ENCODE measurements at places on chromosomes 1 and 21. TPM values are rescaled to one million over a fixed set of nuclear protein-coding genes. Genes with fewer than 3 reads are reported as not detected.

RSPH1 gene
- 0.29 TPM for total RNA-seq

TMEM125 gene
- total RNA-seq: not detected

SPRR3 gene
- total RNA-seq: not detected

NLRP3 gene
- 0.36 TPM for total RNA-seq

FLG2 gene
- not detected for total RNA-seq

COL16A1 gene
- 158 TPM for total RNA-seq

MX2 gene
- 12.4 TPM for total RNA-seq

RGS16 gene
- total RNA-seq: 0.29 TPM

DNA sequence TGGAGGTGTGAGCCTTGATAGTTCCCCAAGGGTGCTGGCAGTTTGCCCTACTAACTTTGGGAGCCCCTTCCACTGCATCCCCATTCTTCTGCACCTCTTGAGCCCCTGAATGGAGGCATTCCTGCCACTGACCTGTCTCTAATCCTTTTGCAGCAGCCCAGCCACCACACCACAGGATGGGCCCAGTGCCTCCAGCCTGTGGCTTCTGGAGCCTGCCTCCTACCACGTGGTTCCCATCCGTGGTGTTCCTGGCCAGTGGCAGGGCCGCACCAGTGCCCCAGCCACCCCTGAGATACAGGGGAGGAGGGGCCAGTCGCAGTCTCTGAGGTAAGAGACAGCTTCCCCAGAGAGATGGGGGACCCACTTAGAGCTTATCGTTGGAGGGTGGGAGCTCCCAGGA, 14.4 kb downstream of the INAVA start:
- H3K27me3 ChIP-seq: peaks cover 3% of the 10 kb centered on the region
- H3K36me3 ChIP-seq: no peaks in the 10 kb centered on the region
- DNase-seq: no peak
- no peak overlapping the region for H3K4me3 ChIP-seq
- no peak overlapping the region for H3K27ac ChIP-seq

GRCh38 chr21:45551316-45551715, 9.1 kb upstream of the SLC19A1 start:
- no peak overlapping the region for H3K4me3 ChIP-seq
- peaks cover 3% of the 10 kb centered on the region for H3K4me1 ChIP-seq
- no peak overlapping the region for H3K27ac ChIP-seq

DNA sequence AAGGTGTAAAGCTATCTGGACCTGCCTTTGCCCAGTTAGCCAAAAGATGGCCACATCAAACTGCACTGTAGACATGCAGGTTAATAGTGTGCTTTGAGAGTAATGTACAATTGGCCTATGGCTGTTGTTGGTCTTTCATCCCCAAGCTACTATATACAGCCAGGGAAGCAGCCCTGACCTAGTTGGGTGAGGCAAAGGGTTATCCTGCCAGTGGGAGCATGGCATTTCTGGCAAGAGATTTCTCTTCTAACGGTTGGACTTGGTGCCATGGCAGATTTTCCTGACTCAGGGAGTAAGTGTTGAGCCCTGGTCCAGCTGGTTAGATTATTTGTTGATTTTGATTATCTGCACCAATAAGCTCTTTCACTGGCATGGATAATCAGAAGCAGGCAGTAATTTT, 119.8 kb downstream of the SDCCAG8 start:
- no peaks in the 10 kb centered on the region for H3K27me3 ChIP-seq
- no peaks in the 10 kb centered on the region for H3K4me1 ChIP-seq
- H3K4me3 ChIP-seq: no peak overlapping the region
- no peak overlapping the region for H3K27ac ChIP-seq
- no peak for DNase-seq
- peaks cover 13% of the 10 kb centered on the region for H3K36me3 ChIP-seq

- no peaks in the 10 kb centered on the region for H3K27me3 ChIP-seq
- no peaks in the 10 kb centered on the region for H3K36me3 ChIP-seq
- H3K4me1 ChIP-seq: peaks cover 6% of the 10 kb centered on the region
- no peak overlapping the region for H3K27ac ChIP-seq
Measured at GRCh38 chr1:7335224-7335879, 435.7 kb upstream of the VAMP3 start.

DNA sequence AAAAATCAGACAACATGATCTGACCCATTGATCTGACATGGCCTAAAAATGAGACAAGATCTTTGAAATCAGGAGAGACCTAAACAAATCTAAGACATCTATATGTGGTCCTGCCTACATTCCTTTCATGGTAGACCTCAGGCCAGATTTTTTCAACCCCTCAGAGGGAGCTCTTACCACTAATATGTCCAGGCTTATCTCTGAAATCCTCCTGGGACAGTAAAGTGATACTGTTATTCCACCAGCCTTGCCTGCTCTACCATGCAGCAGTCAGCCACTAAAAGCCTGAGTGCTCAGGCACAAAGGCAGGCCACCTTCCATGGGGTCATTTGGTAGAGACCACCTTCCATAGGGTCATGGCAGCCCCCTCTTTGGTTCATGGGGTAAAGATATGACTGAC, 126.9 kb downstream of the TBX15 start:
- no peak overlapping the region for H3K4me3 ChIP-seq
- H3K27me3 ChIP-seq: no peaks in the 10 kb centered on the region
- H3K27ac ChIP-seq: no peak overlapping the region
- H3K36me3 ChIP-seq: no peaks in the 10 kb centered on the region
- H3K4me1 ChIP-seq: no peaks in the 10 kb centered on the region
- DNase-seq: no peak

DNA sequence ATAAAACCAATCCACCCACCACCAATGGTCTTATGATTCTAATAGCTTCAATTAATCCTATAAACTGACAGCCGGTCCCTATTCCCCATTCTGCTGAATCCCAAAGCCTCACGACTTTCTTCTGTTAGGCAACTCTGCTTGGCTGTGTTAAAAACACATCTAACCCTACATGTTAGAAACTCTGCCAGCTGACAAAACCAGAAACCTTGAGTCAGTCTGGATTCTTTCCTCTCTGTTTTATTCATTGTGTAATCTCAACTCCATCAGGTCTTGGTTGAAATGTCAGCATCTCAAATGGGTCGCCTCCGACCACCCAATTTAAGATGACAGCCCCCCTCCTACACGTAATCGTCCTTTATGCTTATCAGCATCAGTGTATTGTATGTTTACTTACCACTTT, 312.1 kb downstream of the DISC1 start:
- H3K36me3 ChIP-seq: no peaks in the 10 kb centered on the region
- H3K27ac ChIP-seq: no peak overlapping the region
- H3K4me1 ChIP-seq: no peaks in the 10 kb centered on the region
- H3K27me3 ChIP-seq: no peaks in the 10 kb centered on the region
- H3K4me3 ChIP-seq: no peak overlapping the region

DNA sequence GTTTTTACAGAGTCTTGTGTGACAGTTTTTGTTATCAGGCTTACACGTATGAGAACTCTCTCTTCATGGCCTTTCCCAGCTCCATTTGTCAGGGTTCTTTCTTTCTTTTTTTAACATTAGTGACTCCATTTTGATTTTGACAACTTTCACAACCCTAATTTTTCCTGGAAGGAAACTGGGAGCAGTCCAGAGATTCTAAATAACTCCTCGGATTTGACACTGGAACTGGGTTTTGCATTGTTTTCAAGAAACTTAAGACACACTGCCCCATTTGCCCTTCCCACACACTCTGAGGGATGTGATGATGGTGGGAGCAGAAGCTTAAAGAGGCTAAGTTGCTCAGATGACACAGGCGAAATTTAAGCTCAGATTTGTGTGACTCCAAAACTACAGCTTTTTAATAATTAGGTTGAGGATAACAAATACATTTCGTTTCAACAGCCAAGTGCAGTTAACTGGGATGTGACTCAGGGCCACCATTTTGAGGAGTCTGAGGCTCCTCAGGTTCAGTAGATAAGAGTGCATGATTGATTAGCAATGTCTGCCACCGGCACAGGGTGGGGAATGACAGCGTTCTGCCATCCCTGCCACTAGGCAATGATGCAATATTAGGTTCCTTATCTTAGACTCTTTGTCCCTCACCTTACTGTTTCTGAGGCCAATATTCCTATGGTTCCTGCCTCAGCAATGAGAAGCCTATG, 95.1 kb upstream of the ATP1A1 start:
- H3K27me3 ChIP-seq: no peaks in the 10 kb centered on the region
- no peaks in the 10 kb centered on the region for H3K36me3 ChIP-seq
- no peak for DNase-seq

- H3K27me3 ChIP-seq: no peaks in the 10 kb centered on the region
- no peak overlapping the region for H3K27ac ChIP-seq
- H3K36me3 ChIP-seq: peaks cover 87% of the 10 kb centered on the region
- DNase-seq: peak; percentile 98
- H3K4me3 ChIP-seq: no peak overlapping the region
Measured at GRCh38 chr1:11838349-11839272, 9.0 kb downstream of the NPPA start.

DNA sequence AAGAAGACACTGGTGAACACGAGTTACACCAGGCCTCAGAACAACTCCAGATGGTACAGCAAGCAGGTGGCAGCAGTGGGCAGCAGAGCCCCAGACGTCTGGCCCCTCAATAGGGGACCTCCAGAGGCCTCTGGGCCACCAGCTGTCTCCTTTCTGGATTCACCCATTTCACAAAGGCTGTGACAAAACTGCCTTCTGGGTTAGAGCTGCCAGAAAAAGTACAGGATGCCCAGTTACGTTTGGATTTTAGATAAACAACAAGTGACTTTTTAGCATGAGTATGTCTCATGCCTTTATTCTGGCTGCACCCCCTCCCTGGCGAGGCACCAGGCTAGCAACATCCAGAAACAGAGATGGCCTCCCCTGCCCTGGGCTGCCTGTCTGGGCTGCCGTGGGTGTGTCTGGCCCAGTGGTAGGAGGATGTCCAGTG, 30.1 kb downstream of the ITPKB start:
- DNase-seq: no peak
- no peaks in the 10 kb centered on the region for H3K36me3 ChIP-seq
- no peak overlapping the region for H3K4me3 ChIP-seq
- H3K27me3 ChIP-seq: no peaks in the 10 kb centered on the region
- H3K27ac ChIP-seq: no peak overlapping the region
- peaks cover 5% of the 10 kb centered on the region for H3K4me1 ChIP-seq

DNA sequence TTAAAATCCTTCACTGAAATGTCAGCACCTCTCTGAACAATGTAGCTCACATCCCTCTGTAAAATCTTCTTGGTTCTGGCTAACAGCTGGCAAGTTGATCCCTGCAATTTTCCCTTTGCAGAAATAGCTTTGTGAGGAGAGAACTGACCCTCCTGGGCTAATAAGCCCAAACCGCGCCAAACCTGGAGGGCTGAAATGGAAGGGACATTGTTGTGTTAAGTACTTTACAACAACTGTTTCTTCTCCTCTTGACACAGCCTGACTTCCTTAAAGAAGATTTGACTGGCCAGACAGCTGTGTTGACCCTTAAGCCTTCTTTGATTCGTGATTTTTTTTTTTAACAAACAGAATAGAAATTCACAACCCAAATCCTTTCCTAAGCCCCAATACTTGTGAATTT, 5.7 kb downstream of the LMX1A start:
- H3K36me3 ChIP-seq: no peaks in the 10 kb centered on the region
- H3K4me3 ChIP-seq: no peak overlapping the region
- no peak overlapping the region for H3K27ac ChIP-seq
- DNase-seq: no peak
- H3K27me3 ChIP-seq: peaks cover 36% of the 10 kb centered on the region

DNA sequence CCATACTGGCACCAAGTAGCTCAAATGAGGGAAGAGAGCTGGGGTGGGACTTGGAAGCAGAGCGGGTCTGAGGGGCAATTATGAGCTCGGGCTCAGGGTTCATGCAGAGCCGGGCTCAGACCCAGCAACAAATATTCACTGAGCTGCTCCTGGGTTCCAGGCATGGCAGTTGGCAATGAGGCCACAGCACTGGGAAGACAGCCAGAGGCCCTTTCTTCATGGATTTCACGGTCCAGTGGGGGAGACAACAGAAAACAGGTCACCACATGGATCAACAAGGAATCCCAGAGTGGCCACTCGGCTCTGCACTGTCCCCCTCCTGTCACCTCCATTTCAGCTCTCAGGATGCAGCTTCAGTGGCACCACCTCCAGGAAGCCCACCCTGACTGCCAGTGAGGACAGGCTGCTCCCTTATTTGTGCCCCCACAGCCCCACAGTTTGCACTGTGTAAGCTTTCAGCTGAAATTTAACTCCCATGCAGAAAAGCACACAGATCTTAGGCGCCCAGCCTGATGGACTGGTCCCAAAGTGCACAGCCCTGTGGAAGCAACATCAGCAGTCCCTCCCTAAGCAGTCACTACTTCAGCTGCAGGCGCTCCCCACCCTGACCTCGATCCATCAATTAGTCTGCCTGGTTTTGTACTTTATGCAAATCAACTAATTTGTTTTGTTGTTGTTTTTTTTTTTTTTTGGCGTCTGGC, 22.4 kb downstream of the ARHGEF19 start:
- no peak for DNase-seq
- no peaks in the 10 kb centered on the region for H3K27me3 ChIP-seq
- H3K27ac ChIP-seq: no peak overlapping the region
- H3K36me3 ChIP-seq: no peaks in the 10 kb centered on the region
- H3K4me3 ChIP-seq: no peak overlapping the region

GRCh38 chr1:10339815-10340214, 59.0 kb upstream of the PGD start:
- peaks cover 46% of the 10 kb centered on the region for H3K36me3 ChIP-seq
- H3K4me3 ChIP-seq: no peak overlapping the region
- H3K27me3 ChIP-seq: no peaks in the 10 kb centered on the region
- DNase-seq: no peak

DNA sequence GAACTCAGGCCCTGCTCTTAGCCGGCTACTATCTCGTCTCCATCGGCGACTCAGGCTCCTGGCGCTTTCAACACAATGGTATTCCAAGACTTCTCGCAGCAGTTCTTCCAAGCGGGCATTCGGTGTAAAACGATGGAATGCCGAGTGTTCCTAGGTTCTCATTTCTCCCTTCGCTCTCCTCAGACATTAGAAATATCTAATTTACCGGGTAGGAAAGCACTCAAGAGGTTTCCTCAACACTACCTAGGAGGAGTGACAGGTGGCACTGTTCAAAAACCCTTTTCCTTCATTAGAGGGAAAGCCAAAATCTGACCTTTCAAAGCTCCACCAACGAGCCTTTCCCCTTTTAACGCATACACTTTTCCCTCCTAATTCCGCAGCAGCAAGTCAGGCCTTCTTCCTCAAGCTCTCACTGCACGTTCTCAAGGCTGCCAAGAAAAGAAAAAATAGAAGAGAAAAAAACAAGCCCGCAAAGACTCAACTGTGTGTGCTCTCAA, 601 bp downstream of the UBE2G2 start:
- peak; percentile 76 for DNase-seq
- peak overlapping the region; percentile 70 for H3K27ac ChIP-seq
- H3K27me3 ChIP-seq: no peaks in the 10 kb centered on the region
- H3K4me3 ChIP-seq: peak overlapping the region; percentile 96

GRCh38 chr21:19553919-19554615, 1150.5 kb upstream of the TMPRSS15 start:
- H3K4me3 ChIP-seq: no peak overlapping the region
- H3K4me1 ChIP-seq: no peaks in the 10 kb centered on the region
- H3K27ac ChIP-seq: no peak overlapping the region
- no peaks in the 10 kb centered on the region for H3K36me3 ChIP-seq

- no peak for DNase-seq
- no peaks in the 10 kb centered on the region for H3K27me3 ChIP-seq
- H3K4me1 ChIP-seq: no peaks in the 10 kb centered on the region
- no peak overlapping the region for H3K27ac ChIP-seq
Measured at GRCh38 chr1:57736940-57737339, 313.1 kb upstream of the DAB1 start.

All from osteoblast (primary cell).